ENCODE measurements at places on chromosomes 2 and 18.

GRCh38 chr2:235539773-235540172 lies 45.9 kb downstream of the AGAP1 start:
- no peak for DNase-seq

DNA sequence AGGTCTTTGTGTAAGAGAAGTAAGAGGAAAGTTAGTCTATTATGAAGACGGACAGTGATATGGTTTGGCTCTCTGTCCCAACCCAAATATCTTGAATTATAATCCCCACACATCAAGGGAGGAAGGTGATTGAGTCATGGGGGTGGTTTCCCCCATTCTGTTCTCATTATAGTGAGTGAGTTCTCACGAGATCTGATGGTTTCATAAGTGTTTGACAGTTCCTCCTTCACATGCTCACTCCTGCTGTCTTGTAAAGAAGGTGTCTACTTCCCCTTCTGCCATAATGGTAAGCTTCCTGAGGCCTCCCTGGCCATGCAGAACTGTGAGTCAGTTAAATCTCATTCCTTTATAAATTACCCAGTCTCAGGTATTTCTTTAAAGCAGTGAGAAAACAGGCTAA lies 67.6 kb downstream of the NEURL3 start:
- no peak for DNase-seq

DNA sequence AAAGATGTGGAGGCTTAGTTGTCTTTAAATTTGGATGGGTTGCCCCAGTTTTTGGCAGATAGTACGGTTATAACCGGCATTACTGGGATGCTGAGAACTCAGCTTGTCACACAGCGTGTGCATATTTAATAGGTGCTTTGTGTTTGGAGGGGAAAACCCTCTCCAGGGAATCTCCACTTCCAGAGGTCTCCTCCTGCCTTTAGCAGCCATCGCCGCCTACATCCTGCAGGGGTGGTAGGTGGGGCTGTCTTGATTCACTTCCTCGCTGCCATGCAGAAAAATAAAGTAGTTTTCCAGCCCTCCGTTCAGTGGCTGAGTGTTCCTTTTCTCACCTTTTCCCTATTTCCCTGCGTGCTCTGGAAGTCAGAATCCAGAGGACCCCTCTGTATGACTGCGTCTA lies 76.4 kb downstream of the ITGB1BP1 start:
- DNase-seq, result no peak

DNA sequence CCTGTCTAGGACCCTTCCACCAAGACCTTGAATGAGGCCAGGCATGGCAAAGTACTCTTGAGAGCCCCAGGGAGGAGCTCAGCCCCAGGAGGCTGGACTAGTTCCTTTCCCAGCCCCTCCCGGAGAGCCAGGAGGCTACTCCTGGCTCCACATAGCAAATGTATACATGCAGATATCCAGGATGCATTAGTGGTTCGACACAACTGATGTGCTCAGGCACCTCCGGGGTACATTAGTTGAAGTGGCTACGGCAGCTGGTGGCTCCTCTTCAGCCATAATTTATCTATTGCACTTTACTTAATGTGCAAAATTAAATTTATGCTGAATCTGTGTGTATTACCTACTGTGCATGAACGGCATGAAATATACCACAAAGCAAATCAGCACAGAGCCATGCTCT lies 182.8 kb upstream of the MEIS1 start:
- DNase-seq, result no peak

DNA sequence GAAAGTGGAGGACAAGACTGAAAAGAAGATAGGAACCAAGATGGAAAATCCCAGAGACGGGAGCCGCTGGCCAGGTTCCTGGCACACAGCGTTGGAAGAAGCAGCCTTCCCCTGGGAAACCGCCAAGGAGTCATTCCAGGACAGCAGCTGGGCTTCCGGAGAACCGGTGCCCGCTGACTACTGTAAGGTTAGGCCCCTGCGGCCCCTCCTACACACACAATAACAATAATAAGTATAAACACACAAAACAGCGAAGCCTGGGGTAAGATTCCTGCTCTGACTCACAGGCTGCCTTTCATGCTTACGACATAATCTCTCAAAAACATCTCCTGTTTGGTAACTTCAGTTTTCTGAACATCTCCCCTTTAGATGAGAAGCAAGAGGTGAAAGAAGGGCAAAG lies 28.1 kb upstream of the MYCN start:
- no peak for DNase-seq

- no peak for DNase-seq
Observed at GRCh38 chr18:48943736-48944527, 6.8 kb downstream of the SMAD7 start.

DNA sequence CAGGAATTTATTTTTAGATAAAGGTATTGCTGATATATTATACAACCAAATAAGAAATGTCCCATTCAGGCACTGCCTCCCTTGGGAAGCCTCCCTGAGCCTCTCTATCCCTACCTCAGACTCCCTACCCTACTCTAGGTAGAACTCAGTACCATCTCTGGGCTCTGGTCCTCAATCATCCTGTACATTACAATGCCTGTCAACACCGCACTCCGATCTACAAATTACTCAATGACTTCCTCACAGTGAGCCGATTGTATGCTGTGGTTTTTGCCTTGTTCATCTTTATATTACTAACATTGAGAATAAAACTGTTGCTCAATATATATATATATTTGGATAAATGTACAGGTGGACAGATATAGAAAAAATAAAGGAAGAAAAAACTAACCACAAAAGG lies 207.5 kb downstream of the STK39 start:
- DNase-seq, result no peak

DNA sequence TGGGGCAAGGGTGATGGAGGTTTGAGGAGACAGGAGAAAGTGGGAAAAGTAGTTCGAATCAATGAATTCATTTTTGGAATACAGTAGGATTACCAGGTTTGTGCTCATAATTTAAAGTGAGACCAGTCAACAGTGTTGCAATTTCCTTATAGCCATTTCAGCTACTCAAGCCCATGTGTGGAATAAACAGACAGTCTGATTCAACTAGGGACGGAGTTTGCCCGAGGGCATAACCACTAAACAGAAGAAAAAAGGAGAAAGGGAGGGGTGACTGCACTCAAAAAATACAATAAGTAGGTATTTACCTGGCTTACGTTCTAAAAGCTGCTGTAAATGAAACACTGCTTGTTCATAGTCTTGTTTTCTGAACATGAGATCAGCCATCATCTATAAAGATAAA lies 55.2 kb downstream of the TTC21B start:
- peak; percentile 22 for DNase-seq

GRCh38 chr2:149488706-149489440 lies 98.7 kb downstream of the MMADHC start:
- no peak for DNase-seq

DNA sequence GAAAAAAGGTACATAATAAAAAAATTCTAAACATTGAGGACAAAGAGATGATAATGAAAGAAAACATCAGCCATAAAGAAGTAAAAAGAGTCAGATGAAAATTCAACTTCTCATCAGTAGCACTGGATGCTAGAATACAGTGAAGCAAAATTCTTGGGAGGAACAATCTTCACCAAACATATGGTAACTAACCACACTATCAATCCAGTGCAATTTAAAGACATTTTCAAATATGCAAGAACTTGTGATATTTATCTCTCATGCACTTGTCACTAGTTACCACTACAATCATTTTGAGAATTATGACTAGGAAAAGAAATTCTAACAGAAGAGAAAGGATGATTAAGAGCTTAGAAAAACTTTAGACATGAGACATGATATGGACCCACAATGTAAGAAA lies 127.4 kb downstream of the RTTN start:
- no peak for DNase-seq

DNA sequence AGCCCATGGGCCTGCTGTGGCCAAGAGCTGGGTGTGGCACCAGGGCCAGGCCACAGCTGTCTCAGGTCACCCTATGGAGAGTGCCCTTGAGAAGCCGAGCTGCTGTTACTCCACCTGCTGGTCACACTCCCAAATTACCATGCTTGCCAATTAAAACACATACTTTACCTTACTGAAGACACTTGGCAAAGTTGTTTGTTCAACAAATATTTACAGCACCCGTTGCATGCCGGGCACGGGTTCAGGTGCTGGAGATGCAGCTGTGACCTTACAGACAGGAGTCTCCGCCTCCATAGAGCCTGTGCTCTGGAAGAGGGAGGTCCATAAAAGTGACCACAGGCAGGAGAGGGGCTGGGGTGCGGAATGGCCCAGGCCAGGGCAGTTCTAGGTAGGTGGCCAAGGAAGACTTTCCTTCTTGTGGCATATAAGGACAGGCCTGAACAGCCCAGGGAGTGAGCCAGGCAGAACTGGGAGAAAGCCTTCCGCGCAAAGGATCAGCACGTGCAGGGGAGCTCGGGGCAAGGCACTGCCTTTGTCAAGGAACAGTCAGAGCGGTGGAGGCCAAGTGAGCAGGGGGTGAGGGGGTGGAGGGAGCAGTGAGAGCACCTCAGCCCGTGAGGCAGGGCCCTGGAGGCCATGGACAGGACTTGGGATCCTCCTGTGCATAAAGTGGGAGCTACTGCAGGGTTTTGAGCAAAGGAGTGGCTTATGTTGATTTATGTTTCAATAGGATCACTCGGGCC lies 23.6 kb upstream of the RBM44 start:
- DNase-seq, result no peak

DNA sequence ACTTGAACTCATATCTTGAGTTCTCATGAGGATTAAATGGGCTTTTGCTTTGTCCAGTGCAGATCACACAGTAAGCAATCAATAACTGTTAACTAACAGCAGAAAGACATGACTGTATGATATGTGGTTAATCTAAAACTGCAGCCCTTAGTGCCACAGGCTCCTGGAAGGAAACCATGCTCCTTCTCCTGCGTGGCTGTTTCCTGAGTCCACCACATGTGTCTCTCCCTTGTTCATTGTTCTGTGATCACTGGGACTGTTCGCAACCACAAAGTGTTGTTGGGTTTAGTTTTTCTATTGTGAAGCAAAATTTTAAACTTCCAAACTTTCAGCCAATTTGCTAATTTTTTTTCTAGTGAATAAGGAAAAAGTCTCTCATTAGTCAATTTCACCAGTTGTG lies 130.9 kb upstream of the PTPRM start:
- no peak for DNase-seq

DNA sequence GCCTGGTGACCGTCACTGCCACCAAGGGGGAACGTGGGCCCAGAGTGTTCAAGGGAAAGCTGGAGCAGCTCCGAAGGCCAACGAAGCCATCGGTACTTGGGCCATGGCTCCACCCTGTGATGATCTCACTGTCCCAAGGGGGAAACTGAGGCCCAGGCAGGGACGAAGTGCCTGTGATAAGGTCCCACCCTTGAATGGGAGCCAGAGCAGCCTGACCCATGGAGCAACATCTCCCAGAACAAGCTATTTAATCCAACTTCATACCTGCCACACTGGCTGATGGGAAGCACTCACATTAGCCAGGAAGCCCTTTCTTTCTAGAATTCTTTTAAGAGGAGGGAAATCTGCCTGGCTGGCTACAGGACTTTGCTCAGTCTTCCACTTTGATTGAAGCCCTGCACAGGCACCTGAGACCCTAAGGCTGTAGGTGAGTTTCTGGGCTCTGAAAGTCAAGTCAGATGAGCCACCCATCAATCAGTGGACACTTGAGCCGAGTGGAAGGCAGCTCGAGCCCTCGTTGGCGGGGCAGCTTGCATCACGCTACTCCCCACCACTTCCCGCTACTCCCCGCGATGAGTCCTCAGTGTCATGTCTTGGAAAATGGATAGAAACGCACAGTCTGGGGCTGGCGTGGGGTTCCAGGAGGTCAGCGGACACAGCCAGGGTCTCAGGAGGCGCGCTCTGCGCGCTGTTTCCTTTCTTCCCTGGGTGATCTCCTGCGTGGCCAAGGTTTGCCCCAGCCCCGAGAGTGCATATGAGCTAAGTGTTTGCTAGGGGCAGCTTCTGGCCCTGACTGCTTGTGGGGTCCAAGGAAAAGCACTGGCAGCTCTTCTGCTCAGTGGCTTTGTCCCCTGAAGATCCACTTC lies 2.5 kb upstream of the HS6ST1 start:
- DNase-seq, result no peak

GRCh38 chr2:38600921-38601455 lies 1.7 kb downstream of the HNRNPLL start:
- DNase-seq, result no peak

- no peak for DNase-seq
Observed at GRCh38 chr2:29657674-29658073, 263.7 kb downstream of the ALK start.

- no peak for DNase-seq
Observed at GRCh38 chr2:65688141-65688886, 255.9 kb upstream of the SPRED2 start.

- DNase-seq, result peak; percentile 24
Observed at GRCh38 chr2:152694161-152694661, 23.1 kb downstream of the PRPF40A start.

- DNase-seq, result no peak
Observed at GRCh38 chr2:199997296-199997695, 41.9 kb downstream of the MAIP1 start.

DNA sequence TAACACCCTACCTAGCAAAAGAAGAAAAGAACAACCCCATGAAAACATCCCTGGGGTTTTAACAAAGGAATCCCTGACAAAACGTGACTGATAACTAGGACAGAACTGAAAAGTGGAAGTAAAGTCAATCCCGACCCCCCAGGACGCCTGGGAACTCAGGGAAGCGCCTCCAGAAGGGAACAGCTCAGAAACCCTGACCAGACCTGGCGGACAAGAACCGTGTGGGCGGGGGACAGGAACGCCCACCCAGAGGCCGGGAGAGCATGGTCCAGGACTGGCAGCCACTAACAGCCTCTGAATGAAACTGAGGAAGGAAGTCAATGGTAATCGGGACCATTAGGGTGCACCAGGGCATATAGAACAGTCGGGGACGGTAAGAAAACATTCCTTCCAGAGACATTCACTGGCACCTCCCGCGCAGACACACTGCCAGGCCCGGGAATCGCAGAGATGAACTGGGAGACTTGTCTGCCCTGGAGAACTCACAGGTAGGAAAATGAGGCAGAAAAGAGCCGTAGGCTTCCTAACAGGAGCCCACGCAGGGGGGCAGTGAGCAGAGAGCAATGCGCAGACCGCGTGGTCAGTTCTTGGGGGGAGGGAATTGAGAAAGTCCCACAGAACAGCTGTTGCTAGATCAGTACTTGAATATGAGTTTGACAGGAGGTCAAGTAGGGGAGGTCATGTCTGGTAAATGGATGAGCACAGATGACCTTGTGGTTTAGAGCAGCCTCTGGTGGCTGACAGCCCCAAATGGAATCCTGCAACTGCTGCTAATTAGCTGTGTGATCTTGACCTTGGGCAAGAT lies 1.3 kb upstream of the TBC1D8 start:
- peak; percentile 15 for DNase-seq

GRCh38 chr2:163455815-163456214 lies 280.0 kb downstream of the FIGN start:
- no peak for DNase-seq

- DNase-seq, result no peak
Observed at GRCh38 chr2:101775636-101776035, 78.1 kb downstream of the MAP4K4 start.

All from T1000 (cell line).